ENCODE measurements at places on chromosomes 4 and X.
A peak's percentile ranks its signal among the peaks of the same experiment; 100 is the strongest.

GRCh38 chrX:45935408-45935807, 609.8 kb downstream of the ZNF674 start:
- DNase-seq = no peak

GRCh38 chr4:168880811-168881595, 129.1 kb downstream of the CBR4 start:
- DNase-seq = no peak

GRCh38 chr4:153206534-153206933, 2.3 kb downstream of the TRIM2 start:
- no peak for DNase-seq

GRCh38 chr4:161457311-161457710, 706.5 kb downstream of the FSTL5 start:
- DNase-seq = no peak

DNA sequence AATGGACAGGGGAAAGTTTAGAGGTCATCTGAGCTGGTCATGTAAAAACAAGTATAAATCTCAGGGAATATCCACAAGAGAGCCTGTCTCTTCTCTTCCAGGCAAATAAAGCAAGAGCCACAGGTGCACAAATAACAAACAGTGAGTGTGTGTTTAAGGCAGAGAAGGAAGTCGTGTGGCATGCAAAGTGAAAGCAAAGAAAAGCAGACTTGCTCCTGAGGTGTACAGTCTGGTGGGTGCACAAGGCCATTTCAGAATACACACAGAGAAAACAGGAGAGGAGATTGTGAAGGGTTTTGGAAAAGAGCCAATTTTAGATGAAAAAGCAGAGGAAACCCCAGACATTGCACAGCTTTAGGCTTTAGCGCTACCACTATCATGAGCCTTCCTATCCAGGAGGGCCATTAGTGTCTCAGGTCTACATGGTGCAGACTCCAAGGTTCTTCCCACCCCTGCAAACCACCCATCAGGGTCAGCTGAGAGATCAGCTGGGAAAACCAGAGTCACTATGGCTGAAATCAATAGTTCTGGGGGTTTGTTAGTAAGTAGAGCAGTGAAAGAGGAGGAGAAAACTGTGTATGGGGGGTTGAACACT, 355.8 kb downstream of the KLHL4 start:
- no peak for DNase-seq

- DNase-seq = peak; percentile 5
Measured at GRCh38 chr4:87804871-87805270, 5.5 kb downstream of the IBSP start.

- no peak for DNase-seq
Measured at GRCh38 chrX:127908384-127908783, 143.8 kb downstream of the ACTRT1 start.

- DNase-seq = no peak
Measured at GRCh38 chr4:123616951-123617461, 220.4 kb downstream of the SPRY1 start.

- no peak for DNase-seq
Measured at GRCh38 chr4:127967141-127967775, 2.1 kb downstream of the ABHD18 start.

DNA sequence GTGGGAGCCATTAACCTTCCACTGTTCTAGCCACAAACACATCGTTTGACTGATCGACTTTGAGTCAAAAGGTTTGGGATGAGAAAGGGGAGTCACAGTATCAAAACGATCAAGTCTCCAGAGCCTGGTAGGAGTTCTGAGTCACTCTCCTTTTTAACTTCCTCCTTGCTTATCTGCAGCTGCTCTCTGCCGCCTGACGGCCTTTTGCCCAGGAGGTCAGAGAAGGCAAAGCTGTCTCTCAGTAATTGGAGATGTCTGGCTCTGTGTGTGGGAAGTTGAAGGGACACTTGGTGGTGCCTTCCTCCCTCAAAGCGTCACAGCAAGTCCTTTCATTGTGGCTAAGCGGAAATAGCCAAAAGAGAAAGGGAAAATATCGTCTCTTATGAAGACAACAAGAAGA, 63.1 kb downstream of the ANOS1 start:
- no peak for DNase-seq

DNA sequence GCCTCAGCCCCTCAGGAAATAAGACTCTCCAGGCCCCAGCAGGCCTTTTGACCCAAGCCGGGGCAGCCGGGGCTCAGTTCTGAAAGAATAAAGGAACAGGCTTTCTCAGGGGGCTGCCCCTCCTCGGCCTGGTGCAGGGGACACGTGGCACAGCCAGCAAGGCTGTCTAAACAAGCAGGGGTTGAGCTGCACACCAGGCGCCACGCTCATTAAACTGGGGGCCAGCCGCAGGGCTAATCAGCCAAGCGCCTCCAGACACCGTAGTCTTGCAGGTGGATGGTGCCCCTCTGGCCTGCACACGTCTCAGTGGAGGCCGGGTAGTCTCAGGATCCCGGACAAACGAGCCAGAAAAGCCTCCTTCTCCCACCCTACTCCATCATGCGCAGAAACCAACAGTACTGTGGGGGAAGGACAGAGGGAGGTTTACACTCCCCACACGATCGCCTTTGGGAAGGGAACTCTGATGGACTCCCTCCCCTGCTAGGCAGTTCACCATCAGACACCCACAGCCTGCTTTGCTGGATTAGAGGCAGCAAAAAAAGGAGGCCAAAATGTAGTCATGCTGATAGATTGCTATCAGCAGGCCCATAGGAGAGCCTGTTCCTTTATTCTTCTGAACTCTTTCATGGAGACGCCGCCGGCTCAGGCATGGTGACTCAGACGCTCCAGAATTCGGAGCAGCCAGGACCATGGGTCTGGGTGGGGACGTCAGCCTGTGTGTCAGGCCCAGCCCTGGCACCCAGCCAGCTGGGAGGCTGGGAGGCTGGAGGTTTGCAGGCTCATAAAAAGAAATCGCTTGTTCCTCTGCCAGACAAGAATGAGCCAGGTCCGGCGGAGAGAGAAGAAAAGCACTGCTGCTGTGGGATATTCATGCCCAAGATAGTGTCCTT, 342.4 kb downstream of the BCOR start:
- no peak for DNase-seq

DNA sequence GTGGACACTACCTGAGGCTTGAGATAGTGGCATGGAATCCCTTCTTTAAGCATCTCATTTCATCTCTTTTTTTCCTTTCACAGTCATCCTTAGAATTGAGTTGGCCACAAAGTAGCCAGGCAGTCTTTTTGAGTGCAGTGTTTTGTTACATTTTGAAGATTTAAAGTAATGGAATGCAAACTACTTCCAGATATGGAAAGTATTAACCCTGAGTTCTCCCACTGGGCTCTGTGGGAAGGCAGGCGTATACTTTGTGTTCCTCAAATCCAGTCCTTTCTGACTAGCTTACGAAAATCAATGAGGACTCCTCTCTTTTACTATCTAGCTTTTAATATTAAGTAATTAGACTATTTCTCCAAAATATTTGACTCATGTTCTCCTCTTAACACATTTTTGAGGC, 29.9 kb downstream of the PCDH10 start:
- DNase-seq = no peak

GRCh38 chr4:152784490-152785350, 5.0 kb downstream of the ARFIP1 start:
- DNase-seq = no peak

GRCh38 chr4:81412946-81413495, 58.7 kb downstream of the RASGEF1B start:
- no peak for DNase-seq

- no peak for DNase-seq
Measured at GRCh38 chr4:80840396-80840795, 190.1 kb upstream of the BMP3 start.

GRCh38 chrX:74382613-74383012, 38.7 kb upstream of the SLC16A2 start:
- DNase-seq = no peak

DNA sequence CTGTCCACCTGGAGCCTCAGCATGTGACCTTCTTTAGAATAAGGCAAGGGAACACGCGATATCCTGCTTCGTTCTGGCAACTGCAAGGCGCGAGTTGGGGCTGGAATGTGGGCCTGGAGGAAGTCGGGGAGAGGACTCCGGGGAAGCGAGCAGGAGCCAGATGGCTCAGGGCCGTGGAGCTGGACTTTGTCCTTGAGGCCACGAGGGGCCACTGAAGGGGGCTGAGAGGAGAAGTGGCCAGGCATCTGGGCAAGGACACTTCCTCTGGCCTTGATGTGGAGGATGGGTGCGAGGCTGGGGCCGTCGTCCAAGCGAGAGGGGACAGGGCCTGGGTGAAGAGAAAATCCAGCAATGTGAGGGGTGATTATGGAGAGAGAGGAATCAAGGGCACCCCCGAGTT, 12.2 kb upstream of the DUSP9 start:
- no peak for DNase-seq

- no peak for DNase-seq
Measured at GRCh38 chr4:176546975-176547374, 227.2 kb downstream of the SPCS3 start.

GRCh38 chr4:16466581-16466980, 240.3 kb upstream of the TAPT1 start:
- no peak for DNase-seq

- no peak for DNase-seq
Measured at GRCh38 chrX:133033010-133033409, 63.9 kb downstream of the USP26 start.

GRCh38 chrX:139199933-139200332, 330.6 kb upstream of the F9 start:
- no peak for DNase-seq

Measured in NCI-H1417 treated with DMSO at 0.1 percent for 48 hours (cell line).